Type B pancreatic cell (in vitro differentiated cells): ENCODE measurements at places on chromosomes 6 and 20. TPM values are rescaled to one million over a fixed set of nuclear protein-coding genes. Genes with fewer than 3 reads are reported as not detected.

RAB44 gene
- total RNA-seq = 0.07 TPM in 1 of 2 replicates, not detected in the other

C6orf58 gene
- total RNA-seq = 0.63 TPM in 1 of 2 replicates, not detected in the other

EEF1A2 gene
- total RNA-seq = 20.5 and 30.2 TPM in 2 replicates

SYNCRIP gene
- 116 and 117 TPM in 2 replicates for total RNA-seq

SIM1 gene
- total RNA-seq = 6.3 and 7.1 TPM in 2 replicates

CAP2 gene
- total RNA-seq = 6.1 and 9.3 TPM in 2 replicates

- no peak for DNase-seq
These were observed 9.7 kb downstream of the BACH2 start for GRCh38 chr6:90286884-90287488.

- DNase-seq = no peak
These were observed 307.3 kb upstream of the SUPT3H start for GRCh38 chr6:45685076-45685475.

GRCh38 chr20:53068241-53068640, 96.1 kb downstream of the TSHZ2 start:
- DNase-seq = no peak

GRCh38 chr6:168159506-168159905, 80.5 kb upstream of the FRMD1 start:
- peak; percentile 55 for DNase-seq

DNA sequence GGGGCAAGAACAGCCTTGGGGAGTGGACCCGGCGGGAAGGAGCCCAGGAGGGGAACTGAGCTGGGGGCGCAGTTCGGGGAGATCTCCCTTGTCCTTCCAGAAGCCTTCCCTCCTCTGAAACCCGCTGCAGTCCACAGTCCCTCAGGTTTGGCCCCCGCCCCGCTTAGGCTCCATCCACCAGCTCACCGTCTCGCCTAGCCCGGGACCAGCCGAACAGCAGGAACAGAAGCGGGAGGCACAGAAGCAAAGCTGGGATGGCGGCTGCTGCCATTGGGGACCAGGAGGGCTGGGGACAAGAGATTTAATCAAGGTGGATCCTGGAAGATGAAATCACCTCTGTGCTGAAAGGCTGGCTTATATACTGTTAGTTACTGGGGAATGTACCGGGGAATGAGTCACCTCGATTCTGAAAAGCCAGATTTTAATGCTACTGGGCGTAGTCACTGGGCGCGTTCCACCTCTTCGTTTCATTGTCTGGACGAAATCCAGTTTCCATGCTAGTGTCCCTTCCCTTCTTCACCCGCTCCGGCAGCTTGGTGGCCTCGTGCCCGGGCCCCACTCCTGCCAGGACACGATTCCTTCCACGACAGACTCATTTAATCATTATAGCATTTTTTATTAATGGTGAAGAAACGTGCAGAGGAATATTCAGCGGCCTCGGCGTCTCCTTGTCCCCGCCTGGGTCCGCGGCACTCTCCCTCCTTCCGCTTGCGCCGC, at the start of gene RAET1L:
Gene RAET1L, minus strand, starts transcription at position 332 of the 717 bp plus-strand sequence. Its CDS starts 61 bp downstream, at position 271.
- DNase-seq = no peak
